GM12878 (cell line): ENCODE measurements at places on chromosomes 13 and 19.

DNA sequence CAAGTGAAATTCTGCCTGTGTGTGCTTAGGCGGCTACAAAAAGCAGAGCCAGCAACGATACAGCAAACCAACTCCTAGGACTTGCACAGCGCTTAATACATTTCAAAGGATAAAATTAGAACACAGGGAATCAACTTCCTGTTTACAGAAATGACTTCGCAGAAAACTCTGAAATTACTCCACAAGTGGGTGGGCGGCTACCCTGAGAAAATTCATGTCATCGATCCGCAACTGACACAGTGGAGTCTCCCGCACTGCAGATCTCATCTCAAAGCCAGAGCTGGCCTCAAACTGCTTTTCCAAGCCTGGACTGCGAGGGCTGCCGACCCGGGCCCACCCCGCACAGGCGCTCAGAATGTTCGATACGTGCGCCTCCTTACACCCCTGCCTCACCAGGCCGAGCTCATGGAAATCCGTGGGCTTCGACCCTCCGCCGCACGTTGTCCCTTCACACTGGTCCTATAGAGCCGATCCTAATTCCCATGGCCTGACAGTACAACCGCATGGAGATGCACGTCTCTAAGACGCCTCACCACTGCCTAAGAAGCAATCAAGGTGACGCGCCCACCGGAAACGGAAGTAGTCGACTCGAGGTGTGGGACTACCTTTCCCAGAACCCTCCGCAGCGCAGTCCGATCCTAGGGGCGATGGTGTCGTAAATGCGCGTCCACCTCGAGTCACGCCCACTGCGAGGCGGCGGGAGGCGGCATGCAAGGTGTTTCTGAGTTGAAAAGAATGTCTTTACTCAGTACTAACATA, at the start of gene ZNF229:
ZNF229 (minus strand) TSS at position 557 of the 759 bp plus-strand sequence. CDS start 5,625 bp downstream, outside the sequence.
- no peak for DNase-seq

GRCh38 chr13:42997381-42997780, 5.3 kb upstream of the EPSTI1 start:
- no peak for DNase-seq

DNA sequence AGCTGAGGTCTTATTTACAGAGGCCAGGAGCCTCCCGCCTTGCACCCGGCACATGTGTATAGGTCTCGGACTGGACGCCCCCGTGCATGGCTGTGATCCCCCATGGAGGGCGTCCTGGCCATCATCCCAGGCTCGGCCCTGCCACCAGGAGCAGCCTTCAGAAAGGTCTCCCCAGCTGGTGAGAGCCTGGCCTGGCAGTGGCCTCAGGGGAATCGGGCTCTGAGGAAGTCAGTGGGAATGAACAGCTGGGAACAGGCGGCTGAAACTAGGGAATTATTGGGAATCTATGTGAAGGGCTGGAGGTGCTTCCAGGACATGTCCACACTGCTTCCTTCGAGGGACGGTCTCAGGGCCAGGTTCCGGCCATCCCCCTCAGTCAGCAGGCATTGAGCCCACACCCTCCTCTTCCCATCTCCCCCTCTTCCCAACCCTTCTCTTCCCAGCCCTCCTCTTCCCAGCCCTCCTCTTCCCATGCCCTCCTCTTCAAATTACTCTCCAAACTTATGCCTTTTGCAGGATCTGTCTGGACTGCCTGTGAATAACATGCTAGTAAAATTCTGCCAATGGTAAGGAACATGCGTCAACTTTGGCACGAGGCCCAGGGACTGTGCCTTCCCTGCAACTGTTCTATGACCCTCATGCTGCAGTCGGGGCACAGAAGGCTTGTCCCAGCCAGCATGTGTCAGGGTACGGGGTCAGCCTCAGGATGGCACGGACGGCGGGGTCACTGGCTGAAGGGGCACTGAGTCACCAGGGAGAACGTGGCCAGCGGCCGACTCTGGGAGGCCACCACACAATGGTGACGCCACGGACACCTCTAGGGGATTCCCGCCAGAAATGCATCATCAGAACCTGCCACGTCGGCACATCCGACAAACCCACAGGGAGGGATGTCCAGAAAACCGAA, 24.2 kb upstream of the C13orf46 start:
- DNase-seq: no peak

GRCh38 chr13:98377635-98378378, 199.1 kb downstream of the STK24 start:
- no peak for DNase-seq

- no peak for DNase-seq
Observed at GRCh38 chr19:1860821-1861598, 2.4 kb downstream of the KLF16 start.

DNA sequence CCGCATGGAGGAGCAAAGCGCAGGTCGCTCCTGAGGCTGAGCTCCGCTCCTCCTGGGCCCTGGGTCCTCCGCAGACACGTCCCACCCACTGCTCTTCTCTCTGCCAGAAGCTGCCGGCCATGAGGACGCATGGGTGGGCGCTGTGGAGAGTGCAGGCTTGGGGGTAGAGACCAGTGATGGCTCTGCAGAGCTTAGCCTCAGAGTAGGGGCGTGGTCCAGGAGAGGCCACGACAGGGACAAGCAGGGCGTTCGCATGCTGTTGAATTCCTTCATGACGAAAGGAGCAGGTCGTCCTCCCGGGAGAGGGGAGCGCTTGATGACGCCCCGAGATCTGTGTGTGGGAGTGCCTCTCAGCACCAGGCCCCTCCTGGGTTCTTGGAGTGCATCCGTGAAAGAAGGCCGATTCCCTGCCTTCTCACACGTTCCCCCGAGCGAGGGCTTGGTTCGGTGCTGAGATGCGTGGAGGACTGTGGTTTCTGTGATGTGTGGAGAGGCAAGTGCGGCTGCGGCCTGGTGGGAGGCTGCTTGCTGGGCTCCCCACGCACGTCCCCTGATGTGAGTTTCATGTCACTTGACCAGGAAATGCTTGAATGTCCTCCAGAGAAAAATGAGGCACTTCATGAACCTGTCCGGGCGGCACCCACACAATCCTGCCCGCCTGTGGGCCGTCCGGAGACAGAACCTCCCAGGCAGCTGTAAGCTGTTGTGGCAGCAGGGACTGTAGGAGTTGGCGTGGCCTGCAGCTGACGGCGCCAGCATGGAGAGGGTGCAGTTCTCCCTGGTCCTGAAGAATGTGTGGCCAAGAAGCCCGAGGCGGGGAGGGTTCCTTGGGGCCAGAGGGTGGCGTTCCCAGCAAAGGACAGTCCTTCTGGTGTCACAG, 4.5 kb downstream of the SF3A2 start:
- DNase-seq: no peak

DNA sequence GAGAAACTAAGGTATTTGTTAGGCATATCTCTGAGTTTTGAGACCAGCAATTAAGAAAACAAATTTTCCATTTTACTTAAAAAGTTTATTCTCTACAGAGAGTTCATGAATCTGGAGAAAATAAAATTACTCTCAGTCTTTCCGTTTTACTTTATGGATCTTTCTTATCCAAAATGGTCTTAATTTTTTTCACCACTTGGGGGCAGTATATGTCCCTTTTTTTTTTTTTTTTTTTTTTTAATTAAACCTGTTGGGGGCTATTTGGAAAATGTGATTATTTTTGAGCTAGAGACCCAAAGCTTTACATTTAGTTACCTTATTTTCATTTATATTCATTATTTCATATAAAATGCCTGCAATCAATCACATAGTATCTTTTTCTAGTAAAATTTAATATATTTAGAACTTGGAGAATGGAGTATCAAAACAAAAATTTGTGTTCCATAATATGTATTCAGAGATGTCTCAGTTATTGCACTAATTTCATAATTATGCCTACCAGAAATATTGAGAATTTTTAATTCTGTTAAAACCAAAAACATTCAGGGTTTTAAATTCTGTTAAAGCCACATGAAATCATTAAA, 27.1 kb downstream of the PIBF1 start:
- DNase-seq: no peak
